Naive thymus-derived CD4-positive, alpha-beta T cell (primary cell): ENCODE measurements at places on chromosomes 1 and 21.

- no peak for DNase-seq
Observed at GRCh38 chr1:220707160-220707559, 17.0 kb downstream of the C1orf115 start.

DNA sequence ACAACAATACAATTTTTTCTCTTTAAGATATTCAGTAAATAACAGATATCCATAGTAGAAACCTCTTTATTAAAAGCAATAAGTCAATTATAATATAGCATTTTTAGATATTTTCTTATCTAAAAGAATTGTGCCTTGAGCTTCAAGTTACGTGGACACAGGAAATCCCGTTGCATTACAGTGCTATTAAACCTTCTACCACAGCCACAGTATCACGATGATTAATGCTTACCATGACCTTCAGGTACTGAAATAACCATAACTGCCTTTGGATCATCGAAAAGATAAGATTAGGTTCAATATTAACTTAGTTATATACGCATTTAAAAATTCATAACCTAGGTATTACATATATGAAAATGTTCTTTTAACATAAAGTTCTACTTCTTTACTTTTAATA lies 17.9 kb downstream of the B3GALNT2 start:
- no peak for DNase-seq

- no peak for DNase-seq
Observed at GRCh38 chr1:33021567-33022431, 14.9 kb downstream of the AK2 start.

DNA sequence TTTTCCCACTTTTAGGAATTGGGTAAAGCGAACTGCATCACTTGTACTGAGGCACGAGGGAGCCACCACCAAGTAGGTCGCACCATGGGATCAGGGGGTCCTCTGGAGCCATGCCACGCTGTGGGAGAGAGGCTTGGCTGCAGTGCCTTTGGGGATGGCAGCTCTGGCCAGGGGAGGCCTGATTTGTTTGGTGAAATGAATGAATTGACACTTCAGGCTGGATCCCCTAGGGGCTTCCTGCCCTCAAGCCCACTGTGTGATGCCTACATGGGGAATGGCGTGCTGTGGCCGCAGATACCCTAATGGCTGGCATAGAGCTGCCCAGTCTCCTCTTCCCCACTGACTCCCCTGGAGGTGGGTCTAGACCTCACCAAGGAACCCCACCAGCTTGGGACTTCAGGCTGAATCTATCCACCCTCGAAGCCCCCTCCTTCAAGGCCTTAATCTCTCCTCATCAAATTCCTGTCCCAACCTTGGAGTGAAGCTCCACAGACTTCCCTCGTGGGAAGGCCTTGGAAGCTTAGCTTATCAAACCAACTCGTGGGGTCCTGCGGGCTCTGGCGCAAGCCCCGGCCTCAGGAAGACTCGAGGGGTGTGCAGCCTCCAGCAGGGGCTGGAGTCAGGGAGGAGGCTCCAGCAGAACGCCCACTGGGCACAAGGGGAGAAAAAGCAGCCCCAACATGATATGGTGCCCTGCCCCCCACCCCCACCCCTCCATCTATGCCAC lies 64.6 kb downstream of the VWA5B1 start:
- DNase-seq = no peak

DNA sequence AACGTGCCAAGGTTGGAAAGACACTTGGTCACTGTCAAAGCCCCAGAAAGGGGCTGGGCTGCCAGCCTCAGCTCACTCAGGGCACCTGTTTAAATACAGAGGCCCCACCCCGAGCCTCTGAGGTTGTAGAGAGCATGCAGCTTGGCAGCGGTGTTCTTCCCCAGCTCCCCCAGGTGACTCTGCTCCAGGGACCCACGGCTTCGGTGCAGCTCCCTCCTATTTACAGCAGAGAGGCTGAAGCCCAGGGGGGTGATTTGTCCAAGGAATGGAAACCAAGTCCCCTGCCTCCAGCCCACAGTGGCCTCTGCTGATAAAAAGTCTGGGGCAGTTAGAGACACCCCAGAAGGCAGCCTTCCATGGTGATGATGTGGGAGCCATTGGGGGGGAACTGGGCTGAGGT lies 9.1 kb upstream of the C1QA start:
- DNase-seq = no peak

DNA sequence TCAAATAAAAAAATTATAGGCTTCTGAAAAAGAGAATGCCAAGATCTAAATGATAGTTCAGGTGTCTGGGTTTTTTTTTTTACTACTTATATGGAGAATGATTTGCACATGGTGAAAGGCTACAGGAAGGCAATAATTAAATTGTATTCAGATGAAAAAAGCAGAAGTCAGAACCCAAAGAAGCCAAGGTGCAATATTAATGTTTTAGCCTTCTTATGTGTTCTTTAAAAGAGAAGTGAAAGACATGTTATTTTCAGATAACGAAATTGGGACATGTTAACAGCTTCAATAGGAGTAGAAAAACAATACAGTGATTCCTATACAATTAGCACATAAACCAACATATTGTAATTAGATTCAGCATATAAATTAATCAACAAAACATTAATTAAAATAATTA lies 452.9 kb upstream of the PRMT6 start:
- DNase-seq = no peak

GRCh38 chr1:32503153-32503552 lies 36.1 kb upstream of the ZBTB8A start:
- no peak for DNase-seq

GRCh38 chr1:192535916-192536664 lies 39.5 kb upstream of the RGS1 start:
- DNase-seq = no peak

- DNase-seq = no peak
Observed at GRCh38 chr1:91765293-91765692, 120.7 kb downstream of the TGFBR3 start.
